H1 (cell line): ENCODE measurements at places on chromosomes 7 and 10. TPM values are rescaled to one million over a fixed set of nuclear protein-coding genes. Genes with fewer than 3 reads are reported as not detected.
A peak's percentile ranks its signal among the peaks of the same experiment; 100 is the strongest.

GRCh38 chr10:3451516-3452172 is 279.1 kb upstream of the PITRM1 start:
- no peak for DNase-seq

GRCh38 chr7:145123502-145123901 is 287.6 kb upstream of the TPK1 start:
- no peak for DNase-seq

- DNase-seq, result no peak
Observed at GRCh38 chr7:127895360-127895759, 135.9 kb downstream of the LRRC4 start.

GRCh38 chr10:130737186-130737585 is 574.3 kb downstream of the TCERG1L start:
- no peak for DNase-seq

DNA sequence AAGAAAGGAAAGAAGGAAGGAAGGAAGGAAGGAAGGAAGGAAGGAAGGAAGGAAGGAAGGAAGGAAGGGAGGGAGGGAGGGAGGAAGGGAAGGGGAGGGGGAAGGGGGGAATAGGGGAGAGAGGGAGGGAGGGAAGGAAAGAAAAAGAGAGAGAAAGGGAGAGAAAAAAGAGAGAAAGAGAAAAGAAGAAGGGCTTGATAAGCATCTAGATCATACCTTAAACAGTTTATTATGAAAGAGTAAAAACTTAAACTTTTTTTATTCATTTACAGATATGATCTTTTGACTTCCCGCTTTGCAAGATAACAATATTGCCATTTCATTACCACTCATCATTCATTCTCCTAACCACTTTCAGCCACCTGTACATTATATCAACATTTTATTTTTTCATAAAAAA is 53.6 kb upstream of the TMEM106B start:
- no peak for DNase-seq

DNA sequence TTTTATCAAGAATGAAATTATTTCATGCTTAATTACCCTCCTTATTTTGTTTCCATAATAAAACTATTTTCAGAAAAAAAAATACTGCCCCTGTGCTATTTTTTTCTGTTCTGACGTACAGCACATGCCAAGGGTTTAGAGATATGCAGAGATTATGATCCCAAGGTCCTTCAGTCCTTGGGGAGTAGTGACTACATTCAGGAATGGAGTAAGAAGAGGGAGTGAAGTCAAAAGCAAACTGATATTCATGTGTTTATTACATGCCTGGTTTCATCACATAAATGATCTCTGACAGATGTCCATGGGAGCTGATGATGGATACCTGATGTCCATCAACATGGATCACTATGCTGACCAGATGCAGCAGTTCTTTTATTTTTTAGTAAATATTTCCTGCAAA is 17.2 kb downstream of the AKAP9 start:
- DNase-seq, result no peak

DNA sequence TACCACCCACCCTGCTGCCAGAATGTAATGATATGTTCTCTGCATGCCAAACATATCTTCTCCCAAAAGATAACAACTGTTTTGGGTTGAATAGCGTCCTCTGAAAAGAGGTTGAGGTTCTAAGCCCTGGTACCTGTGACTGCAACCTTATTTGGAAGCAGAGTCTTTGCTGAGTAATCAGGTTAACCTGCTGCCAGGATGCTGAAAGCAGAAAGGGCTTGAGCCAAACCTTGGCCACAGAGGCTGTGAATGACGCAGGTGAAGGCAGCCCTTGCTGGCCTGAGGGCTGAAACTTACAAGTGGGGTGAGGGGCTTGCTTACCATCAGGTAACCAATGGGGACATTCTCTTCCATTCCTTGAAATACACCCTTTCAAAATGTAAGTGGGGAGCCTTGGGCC is 151.8 kb upstream of the RHEB start:
- DNase-seq, result no peak

- no peak for DNase-seq
Observed at GRCh38 chr7:75055830-75056772, 17.5 kb downstream of the RCC1L start.

DNA sequence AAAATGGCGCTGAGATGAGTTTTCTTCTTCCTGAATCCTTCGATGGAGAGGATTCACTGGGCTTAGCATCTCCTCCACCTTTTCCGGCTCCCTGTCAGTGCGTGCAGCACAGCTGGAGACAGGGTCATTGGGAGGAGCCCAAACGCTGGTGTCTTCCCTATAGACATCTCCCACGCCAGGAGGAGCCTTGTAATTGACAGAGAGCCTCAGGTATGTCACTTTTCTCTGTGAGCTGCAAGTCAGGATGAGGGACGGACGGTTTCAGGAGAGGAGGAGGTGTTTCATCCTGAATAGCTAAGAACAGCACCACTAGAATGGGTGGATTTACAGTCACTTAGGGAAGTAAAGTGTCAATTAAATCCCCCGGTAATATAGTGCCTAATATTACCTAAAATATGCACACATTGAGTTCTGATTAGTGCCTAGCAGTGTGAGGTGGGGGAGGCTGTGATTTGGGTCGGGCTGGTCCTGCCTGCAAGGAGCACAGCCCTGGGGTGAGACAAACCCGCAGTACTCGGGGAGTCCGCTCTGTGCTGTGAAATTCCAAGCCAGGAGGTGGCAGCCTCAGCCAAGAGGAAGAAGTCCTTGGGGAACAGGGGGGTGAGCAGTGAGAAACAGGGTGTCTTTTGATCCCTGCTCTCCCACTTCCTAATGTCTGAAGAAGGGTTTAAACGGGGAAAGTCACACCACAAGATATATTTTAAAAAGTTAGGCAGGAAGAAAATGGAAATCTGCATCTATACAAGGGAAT is 28.2 kb downstream of the IL15RA start:
- DNase-seq, result peak; percentile 38

DNA sequence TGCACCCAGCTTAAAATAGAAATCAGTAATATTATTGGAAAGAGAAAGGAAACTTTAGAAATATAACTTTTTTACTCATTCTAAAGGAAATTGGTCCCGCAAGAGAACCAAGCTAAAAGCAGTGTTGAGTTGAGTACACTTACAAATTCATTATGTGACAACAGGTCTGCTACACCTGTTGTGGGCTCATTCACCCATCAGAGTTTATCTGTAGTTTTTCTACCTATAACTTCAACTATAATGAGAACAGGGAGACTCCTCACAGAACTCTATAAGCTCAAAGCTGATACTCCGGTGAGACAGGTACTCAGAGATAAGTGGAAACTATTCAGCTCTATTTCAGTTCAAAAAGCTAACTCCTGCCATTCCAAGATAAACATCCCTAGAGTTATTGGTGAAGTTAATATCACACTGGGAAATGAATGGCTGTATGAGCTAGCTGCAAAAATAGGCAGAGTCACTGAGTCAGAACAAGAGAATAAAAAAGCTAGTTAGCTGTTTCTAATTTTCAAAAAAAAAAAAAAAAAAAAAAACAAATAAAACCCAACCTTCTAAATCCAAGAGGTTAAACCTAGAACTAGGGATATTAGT is 121.3 kb downstream of the PPP1R3A start:
- DNase-seq, result no peak

The DEPP1 gene
- total RNA-seq, result 0.67 and 0.80 TPM in 2 replicates

The CTAGE4 gene
- 9.8 and 10.3 TPM in 2 replicates for total RNA-seq

The RADIL gene
- total RNA-seq, result 5.0 and 5.4 TPM in 2 replicates

The SVOPL gene
- total RNA-seq, result 1.1 TPM in 2 replicates

The PHYH gene
- total RNA-seq, result 22.7 and 23.2 TPM in 2 replicates

The UCMA gene
- 4.1 and 4.6 TPM in 2 replicates for total RNA-seq

The GNAI1 gene
- 20.0 and 29.5 TPM in 2 replicates for total RNA-seq

The GPR15LG gene
- total RNA-seq, result not detected in 2 replicates

The TBC1D12 gene
- total RNA-seq, result 3.2 and 3.6 TPM in 2 replicates
